ENCODE measurements at places on chromosomes 11 and 22. TPM values are rescaled to one million over a fixed set of nuclear protein-coding genes. Genes with fewer than 3 reads are reported as not detected.
A peak's percentile ranks its signal among the peaks of the same experiment; 100 is the strongest.

Gene SCGB1C1
- total RNA-seq, result not detected

GRCh38 chr22:39284983-39285382 is 34.4 kb downstream of the RPL3 start:
- no peak for DNase-seq

Gene NLRP10
- total RNA-seq, result not detected

DNA sequence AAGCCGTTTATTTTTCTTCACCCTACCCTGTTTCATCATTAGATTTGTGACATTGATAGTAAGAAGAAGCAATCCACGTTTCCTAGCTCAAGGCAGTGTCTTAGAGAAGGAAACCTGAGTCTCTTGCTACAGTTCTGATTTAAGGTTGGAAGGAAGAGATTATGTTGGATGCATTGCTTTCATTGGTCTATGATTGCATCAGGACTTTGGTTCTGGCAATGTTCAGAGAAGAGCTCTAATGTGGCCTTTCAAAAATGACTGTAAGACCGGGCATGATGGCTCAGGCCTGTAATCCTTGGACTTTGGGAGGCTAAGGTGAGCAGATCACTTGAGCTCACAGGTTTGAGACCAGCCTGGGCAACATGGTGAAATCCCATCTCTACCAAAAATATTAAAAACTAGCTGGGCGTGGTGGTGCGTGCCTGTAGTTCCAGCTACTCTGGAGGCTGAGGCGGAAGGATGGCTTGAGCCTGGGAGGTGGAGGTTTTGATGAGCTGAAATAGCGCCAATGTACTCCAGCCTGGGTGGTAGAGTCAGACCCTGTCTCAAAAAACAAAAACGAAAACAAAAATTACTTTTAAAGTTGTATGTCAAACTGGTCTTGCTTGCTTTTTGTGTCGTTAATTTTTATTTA is 4.1 kb downstream of the NUCB2 start:
- no peak for DNase-seq

DNA sequence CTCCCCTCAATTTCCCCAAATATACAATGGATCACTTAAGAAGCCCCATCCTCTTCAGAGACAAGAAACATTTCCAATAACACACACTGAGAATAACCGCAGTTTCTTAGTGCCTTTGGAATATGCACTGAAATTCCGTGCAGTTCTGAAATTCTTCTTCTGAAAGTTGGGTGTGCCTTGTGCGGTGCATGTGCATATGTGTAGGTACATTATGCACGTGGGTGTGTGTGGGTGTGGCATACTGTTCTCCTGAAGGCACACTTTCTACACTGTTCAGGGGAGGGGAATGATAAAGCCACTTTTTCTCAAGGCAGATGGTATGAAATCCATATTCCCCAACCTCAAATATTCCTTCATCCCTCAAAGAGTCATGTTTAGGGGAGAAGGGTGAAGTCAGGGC is 1.7 kb downstream of the EXPH5 start:
- no peak for DNase-seq

GRCh38 chr22:30460147-30460546 is 11.7 kb downstream of the SEC14L3 start:
- no peak for DNase-seq

Gene TRPM5
- not detected for total RNA-seq

GRCh38 chr22:50293441-50294318 is 13.8 kb downstream of the PLXNB2 start:
- peak; percentile 70 for DNase-seq

All from RPMI7951 (cell line).